ENCODE measurements at places on chromosomes 2 and 18.

GRCh38 chr18:10265560-10266333 is 188.7 kb upstream of the APCDD1 start:
- DNase-seq: no peak

GRCh38 chr2:141856215-141856919 is 274.4 kb downstream of the LRP1B start:
- no peak for DNase-seq

DNA sequence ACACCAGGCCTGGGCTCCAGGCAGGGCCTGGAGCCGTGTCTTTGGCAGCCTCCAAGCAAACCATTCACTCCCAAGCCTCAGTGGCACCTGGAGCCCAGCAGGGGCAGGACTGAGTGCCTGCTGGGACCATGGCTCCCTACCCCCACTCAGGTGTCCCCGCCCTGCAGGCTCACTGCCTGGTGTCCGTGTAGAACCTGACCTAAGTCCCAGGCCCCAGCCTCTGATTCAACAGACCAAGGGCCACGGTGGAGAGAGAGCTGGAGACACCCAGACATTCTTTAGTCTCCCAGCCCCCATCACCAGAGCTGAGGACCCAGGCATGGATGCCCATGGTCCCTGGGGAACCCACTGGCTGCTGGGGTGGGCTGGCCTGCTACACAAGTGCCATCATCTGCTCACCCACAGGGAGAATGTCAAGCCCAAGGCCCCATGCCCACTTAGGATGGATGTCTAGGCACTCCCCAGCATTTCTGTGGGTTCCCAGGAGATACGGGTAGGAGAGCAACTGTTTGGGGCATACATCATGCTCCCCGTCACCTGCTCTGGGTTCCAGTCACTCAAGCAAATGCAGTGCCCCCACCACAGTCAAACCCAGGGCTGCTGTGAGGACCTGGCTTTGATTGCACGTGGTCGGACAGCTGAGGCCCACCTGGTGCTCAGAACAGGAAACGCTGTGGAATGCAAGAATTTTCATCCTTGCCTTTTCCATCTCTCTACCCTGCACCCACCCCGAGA is 42.9 kb upstream of the ATG16L1 start:
- no peak for DNase-seq

GRCh38 chr2:132849118-132849517 is 179.1 kb upstream of the LYPD1 start:
- DNase-seq: no peak

GRCh38 chr18:76430636-76431035 is 64.4 kb downstream of the ZNF516 start:
- DNase-seq: no peak

DNA sequence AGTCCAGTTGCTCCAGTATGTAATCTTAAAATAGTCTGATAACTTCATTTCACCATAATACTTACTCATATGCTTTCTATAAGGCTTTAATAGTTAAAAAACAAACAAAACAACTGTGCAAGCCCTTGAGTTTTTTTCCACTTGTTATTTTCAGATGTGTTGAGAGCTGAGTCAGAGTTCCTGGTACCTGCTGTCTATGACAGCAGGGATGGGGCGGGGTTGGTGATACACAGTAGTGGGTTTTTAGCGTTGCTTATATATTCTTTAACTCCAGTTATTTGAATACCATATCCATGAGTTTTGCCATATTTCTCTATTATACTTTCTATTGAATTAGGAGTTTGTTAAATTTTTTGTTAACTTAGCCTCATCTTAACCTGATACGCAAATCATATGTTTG is 5.0 kb downstream of the NAPG start:
- peak; percentile 50 for DNase-seq

GRCh38 chr2:218897394-218898108 is 16.9 kb downstream of the WNT10A start:
- DNase-seq: no peak

DNA sequence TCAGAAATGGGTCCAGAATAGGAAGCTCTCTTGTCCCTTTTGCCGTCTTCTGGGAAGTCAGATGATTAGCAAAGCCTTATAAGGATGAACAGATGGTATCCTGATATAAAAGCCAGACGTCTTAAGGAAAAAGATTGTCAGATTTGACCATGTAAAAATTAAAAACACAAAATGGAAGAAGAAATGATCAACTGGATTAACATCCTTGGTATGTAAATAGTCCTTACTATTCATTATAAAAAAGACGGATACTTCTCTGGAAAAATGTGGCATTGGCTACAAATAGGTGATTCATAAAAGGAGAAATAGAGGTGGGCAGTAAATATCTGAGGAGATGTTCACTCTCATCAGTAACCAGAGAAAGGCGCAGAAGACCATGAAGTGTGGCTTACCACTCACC is 33.7 kb upstream of the SCLY start:
- DNase-seq: no peak

DNA sequence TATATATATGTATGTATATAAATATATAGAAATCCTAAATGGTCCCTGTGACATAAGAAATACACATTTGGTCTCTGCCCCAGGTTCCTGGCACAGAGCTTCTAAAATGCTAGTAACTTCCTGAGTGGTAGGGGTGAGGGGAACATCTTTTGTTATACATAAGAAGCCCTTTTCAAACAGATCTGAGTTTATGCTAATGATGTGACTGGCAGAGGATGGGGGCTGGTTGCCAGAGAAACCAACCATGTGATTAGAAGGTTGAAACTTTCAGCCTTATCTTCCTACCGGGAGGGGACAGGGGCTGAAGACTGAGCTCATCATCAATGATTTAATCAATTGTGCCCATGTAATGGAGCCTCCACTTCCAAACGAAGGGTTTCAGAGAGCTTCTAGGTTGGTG is 16.3 kb downstream of the MFSD2B start:
- no peak for DNase-seq

GRCh38 chr2:41967476-41968181 is 80.2 kb upstream of the PKDCC start:
- no peak for DNase-seq

DNA sequence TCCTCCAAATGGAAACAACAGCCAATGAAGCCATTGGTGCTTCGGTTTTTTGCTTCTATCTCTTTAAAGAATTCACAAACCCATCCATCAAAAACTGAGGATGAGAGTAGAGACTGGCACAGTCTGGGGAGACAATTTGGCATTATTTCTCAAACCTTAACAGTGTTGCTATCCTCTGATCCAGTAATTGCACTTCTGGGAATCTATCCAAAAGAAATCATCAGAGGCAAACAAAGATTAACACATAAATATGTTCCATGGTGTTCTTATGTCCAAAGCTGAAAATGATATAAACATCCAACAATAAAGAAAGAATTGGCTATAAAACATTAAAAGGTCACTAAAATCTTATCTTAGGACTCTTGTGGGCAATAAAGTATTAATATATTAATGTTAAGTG is 35.1 kb downstream of the REEP1 start:
- DNase-seq: no peak
